ENCODE measurements at places on chromosomes 7 and 10. TPM values are rescaled to one million over a fixed set of nuclear protein-coding genes. Genes with fewer than 3 reads are reported as not detected.

DNA sequence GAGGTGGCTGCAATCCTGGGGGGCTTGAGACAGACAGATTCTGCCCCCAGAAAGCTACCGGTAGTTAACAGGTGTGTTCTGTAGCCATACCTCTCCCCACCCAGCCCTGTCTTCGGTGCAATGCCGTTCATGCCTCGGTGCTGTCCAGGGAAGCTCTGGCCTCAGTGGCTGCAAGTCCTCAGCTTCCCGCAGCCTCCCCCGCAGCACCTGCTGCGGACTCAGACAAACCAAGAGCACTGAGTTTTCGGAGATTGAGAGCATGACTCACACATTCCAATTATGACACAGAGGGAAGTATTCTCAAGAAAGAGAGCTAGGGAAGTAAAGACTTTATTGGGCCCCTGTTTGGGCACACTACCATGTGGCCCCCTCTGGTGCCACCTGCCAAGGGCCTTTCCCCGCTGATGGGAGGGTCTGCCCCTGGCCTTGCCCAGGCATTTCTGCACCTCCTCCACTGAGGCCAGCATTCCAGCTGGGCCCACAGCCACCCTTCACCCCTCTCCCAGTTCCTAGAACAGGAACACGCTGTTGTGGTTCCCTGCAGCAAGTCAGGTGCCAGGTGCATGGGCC lies 30.2 kb upstream of the EZH2 start:
- no peak overlapping the region for H3K4me3 ChIP-seq

DNA sequence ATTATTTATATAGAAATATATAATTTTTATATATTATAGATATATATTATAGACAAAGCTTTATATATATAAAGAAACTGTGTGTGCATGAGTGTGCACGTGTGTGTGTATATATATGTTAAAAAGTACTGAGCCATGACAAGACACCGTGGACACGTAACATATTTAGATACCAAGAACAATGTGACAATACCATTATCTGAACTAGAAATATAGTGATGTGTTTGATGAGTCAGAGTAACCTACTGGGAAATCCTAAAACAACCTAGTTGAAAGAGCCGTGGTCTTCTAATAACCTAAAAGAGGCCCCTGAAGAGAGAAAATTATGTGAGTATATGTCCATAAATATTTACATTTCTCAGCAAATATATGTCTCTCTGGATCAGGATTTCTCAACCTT lies 50.7 kb upstream of the ITGB8 start:
- H3K4me1 ChIP-seq, result no peaks in the 10 kb centered on the region
- no peaks in the 10 kb centered on the region for H3K27me3 ChIP-seq

GRCh38 chr10:103431902-103432301 lies 20.3 kb downstream of the CALHM2 start:
- no peak for DNase-seq
- H3K27me3 ChIP-seq, result no peaks in the 10 kb centered on the region
- H3K4me1 ChIP-seq, result no peaks in the 10 kb centered on the region
- H3K36me3 ChIP-seq, result peaks cover 26% of the 10 kb centered on the region
- no peak overlapping the region for H3K4me3 ChIP-seq

GRCh38 chr10:97207131-97207530 lies 21.4 kb upstream of the SLIT1 start:
- H3K27ac ChIP-seq, result no peak overlapping the region
- H3K4me1 ChIP-seq, result peaks cover 6% of the 10 kb centered on the region
- no peaks in the 10 kb centered on the region for H3K36me3 ChIP-seq
- H3K4me3 ChIP-seq, result no peak overlapping the region
- no peaks in the 10 kb centered on the region for H3K27me3 ChIP-seq

Gene FAM25A
- not detected for total RNA-seq

- H3K4me1 ChIP-seq, result peaks cover 14% of the 10 kb centered on the region
- no peak overlapping the region for H3K27ac ChIP-seq
- H3K4me3 ChIP-seq, result no peak overlapping the region
- DNase-seq, result no peak
Measured at GRCh38 chr10:83603708-83604107, 535.6 kb upstream of the GHITM start.

GRCh38 chr7:43559171-43559945 lies 23.6 kb upstream of the STK17A start:
- no peaks in the 10 kb centered on the region for H3K4me1 ChIP-seq
- no peaks in the 10 kb centered on the region for H3K36me3 ChIP-seq
- H3K27ac ChIP-seq, result no peak overlapping the region
- H3K27me3 ChIP-seq, result peaks cover 25% of the 10 kb centered on the region
- no peak overlapping the region for H3K4me3 ChIP-seq
- no peak for DNase-seq

DNA sequence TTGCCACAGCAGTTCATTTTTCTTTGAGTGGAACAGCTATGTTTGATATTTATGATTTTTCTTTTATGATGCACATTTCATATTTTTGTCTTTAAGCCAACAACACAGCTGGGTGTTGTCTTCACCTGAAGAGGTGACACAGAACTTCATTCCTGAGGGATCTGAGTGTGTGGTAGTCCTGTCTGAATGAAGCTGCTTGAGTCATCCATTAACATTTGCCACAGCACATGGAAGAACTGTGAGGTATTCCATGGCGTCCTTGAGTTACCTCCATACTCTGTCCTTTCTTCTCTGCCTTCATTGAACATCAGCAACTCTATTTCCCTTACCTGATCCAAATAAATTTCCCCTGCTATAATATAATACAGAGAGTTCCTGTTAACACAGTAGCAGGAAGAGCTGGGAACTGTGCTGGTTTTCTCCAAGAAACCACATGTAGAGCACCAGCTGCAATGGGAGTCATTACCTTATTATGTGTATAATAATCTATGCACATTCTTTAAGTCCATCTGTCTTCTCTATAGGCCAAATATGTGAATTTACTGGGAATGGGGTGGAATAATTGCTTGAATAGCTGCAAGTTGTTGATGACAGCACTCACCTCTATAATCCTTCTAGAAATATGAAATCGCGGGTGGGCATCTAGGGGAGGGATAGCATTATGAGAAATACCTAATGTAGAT lies 72.4 kb upstream of the TAC1 start:
- no peak overlapping the region for H3K4me3 ChIP-seq
- no peaks in the 10 kb centered on the region for H3K4me1 ChIP-seq
- H3K36me3 ChIP-seq, result no peaks in the 10 kb centered on the region
- no peak for DNase-seq

DNA sequence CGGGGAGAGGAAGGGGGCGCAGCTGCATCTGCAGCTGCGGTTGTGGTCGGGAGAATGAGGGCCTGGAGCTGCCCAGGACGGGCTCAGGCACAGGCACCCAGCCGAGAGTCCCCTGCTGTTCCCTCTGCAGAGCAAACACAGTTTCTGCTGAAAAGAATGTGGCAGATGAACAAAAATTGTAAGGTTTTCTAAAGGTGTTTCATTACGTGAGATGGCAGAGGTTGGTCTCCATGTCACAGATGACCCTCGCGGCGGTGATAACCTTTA lies 456.2 kb downstream of the DNAJB6 start:
- H3K36me3 ChIP-seq, result no peaks in the 10 kb centered on the region
- no peak overlapping the region for H3K4me3 ChIP-seq
- H3K4me1 ChIP-seq, result peaks cover 8% of the 10 kb centered on the region
- no peak overlapping the region for H3K27ac ChIP-seq

DNA sequence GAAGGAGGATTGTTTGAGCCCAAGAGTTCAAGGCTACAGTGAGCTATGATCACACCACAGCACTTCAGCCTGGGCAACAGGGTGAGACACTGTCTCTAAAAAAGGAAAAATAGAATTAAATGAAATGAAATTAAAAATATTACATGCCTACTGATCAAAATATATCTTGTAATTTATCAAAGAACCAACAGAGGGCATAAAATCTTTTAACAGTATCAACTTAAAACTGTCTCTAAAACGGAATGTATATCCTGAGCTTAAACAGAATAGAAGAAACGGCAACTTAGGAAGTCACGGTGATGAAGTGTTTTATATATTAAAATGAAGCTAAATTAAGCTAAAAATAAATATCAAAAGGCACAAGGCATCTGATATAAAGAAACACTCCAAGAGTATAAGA lies 78.8 kb downstream of the MTPAP start:
- no peak for DNase-seq
- H3K4me3 ChIP-seq, result no peak overlapping the region
- no peaks in the 10 kb centered on the region for H3K4me1 ChIP-seq
- H3K27ac ChIP-seq, result no peak overlapping the region
- H3K27me3 ChIP-seq, result peaks cover 11% of the 10 kb centered on the region

Gene HYAL4
- total RNA-seq, result 0.21 TPM

DNA sequence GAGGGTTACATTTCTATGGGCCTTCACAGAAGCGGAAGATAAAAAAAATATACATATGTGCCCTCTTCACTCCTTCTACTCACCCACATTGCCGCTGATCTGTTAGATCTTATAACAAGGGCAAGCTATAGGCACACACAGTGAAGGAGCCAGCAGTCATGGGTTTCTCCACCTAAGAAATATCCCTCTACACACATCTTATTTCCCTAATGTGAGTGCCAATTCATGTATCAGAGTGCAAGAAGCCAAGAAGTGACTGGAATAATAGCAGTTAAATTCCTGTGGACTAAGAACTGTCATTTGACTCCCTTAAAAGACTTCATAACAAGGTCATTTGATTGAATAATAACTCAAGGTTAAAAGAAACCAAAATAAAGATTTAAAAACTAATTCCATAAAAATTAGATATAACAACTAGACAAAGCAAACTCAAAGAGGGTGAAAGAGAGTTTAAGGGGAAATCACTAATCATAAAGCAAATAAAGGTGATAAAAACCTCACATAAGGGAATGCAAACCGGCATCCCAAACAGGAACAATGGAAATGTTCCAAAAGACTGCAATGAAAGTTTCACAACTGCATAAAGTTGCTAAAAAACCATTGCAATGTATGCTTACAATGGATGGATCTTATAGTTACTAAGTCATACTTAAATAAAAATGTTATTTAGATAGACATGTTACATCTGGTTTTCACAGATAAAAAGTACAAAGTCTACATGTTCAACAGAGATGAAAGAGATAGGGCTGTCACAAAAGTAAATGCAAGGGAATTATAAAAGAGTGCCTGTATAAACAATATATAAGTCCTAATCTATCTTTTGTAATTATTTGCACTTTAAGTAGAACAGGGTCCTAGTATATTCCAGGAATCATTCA lies 42.8 kb downstream of the ARHGAP21 start:
- H3K4me3 ChIP-seq, result no peak overlapping the region
- H3K4me1 ChIP-seq, result peaks cover 10% of the 10 kb centered on the region

Gene TCAF2
- total RNA-seq, result 3.5 TPM

Gene OR13A1
- total RNA-seq, result 0.14 TPM

DNA sequence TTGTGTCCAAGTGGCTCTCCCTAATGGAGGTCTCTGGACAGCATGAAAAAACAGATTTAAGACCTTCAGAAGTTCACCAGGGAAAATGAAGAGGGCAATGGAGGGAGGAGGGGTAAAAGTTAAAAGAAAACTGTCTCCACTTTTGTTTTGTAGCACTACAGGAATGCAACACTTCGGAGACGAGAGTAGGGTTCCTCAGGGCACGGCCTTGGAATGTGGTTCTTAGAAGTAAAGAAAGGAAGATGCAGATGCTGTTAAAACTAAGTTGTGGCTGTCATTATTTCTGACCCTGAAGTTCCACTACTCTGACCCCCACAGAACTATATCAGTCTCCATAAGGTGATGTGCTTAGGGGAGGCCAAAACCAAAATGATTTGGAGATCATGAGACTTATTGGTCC lies 335.1 kb downstream of the XPNPEP1 start:
- DNase-seq, result no peak
- H3K4me1 ChIP-seq, result peaks cover 5% of the 10 kb centered on the region
- H3K27ac ChIP-seq, result no peak overlapping the region
- H3K36me3 ChIP-seq, result no peaks in the 10 kb centered on the region
- H3K4me3 ChIP-seq, result no peak overlapping the region
- H3K27me3 ChIP-seq, result no peaks in the 10 kb centered on the region

DNA sequence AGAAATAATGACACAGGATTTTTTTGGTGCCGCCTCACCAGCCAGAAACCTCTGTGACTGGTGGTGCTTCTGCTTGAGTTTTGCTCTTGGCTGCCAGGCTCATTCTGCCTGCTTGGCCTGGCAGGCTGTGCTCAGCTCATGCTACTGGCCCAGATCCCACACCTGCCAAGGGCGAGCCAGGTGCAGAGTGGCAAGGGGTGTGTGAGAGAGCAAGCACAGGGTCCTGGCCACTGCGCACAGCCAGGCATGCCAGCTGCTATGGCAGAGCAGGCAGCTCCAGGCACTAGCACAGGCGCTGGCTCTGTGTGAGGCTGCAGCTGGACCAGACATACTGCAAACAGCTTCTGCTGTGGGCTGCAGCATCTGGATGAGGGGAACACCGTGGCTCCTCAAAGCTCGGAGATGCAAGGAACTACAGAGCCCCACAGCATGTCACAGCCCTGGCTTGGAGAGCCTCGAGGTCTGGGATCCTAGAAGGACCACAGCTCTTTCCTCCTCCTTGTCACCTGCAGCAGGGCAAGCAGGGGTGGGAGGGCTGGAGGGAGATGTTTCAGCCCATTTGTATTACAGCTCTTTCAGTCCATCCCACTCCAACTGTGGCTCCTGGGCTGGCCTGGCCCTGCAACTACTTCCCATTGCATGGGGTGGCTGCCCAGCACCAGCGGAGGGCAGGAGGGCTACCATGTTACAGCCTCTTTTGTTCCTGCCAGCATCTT lies 313.4 kb upstream of the SEMA3C start:
- no peak for DNase-seq
- H3K27ac ChIP-seq, result no peak overlapping the region
- H3K36me3 ChIP-seq, result no peaks in the 10 kb centered on the region
- H3K4me3 ChIP-seq, result no peak overlapping the region

DNA sequence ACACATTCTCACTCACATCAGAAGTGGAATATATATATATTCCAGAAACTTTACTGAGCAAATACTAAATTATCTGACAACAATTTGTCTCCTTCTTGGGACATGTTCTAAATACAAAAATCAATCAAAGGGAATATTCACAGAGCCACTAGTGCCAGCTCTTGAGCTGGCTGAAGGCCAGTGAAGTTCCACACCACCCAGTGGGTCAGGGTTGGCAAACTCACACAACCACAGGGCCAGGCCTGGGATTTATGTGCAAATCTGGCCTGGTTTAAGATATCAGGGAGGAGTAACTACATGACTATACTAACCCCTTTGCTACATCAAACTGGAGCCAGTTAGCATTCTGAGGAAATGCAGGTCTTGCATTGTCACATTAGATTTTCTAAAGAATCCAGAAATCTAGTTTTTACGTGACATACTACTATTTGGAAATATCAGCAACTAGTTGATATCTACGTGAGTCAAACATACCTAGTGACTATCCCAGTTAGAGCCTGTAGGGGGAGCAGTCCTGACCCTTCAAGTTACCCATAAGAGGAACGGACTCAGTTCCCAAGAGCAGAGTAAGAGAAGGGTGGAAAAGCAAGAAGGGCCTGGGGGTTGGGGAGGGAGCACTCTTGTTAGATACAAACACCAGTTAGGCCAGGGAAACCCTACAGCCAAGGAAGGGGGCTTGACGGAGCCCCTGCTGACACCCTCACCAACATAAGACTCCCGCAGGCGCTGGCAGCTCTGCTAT lies 600.4 kb downstream of the KCNMA1 start:
- no peaks in the 10 kb centered on the region for H3K36me3 ChIP-seq
- H3K27ac ChIP-seq, result no peak overlapping the region
- peaks cover 27% of the 10 kb centered on the region for H3K27me3 ChIP-seq

Gene CPA2
- 16.3 TPM for total RNA-seq
